RPMI7951 (cell line): ENCODE measurements at places on chromosomes 2 and 18.

DNA sequence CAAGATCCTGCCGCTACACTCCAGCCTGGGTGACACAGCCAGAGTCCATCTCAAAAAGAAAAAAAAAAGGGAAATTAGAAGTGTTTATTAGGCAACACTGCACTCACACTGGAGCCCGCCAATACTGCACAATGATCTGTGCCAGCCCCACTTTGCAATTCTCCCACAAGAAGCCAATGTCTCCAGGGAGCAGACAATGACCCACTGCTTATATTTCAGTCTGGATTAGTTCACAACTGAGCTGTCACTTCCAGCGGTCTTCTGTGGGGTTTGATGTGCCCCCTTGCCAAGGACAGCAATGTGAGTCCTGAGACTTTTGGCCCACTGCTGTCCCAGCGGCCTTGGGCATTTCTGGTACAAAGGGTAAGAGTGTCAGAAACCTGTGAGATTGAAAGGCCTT, 85.6 kb upstream of the PPM1B start:
- DNase-seq: no peak

DNA sequence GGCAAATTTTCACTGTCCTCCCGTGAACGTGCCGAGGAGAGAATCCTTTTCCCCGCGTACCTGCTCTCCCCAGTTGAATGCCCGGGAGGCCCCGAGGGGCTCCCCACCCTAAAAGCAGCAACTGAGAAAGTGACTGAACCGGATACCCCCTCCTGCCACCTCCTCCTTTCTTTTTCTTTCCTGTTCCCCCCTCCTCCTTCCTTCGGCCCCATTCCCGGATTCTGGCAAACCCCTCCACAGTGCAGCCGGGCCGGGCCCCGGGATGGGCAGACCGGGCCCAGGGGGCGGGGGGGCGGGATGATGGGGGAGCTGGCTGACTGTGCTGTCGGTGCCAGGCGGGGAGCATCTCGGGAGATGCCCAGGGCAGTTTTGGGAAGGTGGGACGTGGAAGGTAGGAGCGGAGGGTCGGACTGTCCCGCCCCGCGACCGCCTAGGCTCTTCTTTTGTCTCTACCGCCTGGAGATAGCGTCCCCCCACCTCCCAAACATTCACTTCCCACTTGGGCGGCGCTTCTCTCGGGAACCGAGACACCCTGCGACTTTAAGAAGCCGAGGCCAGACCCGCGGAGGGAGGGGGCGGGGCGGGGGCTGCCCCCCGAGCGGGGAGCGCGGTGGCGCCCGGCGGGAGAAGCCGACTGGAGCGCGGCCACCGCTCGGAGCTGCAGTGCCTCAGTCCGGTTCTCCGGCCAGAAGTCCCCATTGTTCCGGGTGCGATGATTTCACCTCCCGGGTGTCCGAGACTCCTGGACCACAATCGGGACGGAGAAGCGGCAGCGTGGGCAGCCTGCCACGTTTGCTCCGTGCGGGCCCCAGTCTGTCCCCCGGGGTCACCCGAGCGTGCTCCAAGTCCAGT, 8.2 kb downstream of the DLX2 start:
- DNase-seq: peak; percentile 81

DNA sequence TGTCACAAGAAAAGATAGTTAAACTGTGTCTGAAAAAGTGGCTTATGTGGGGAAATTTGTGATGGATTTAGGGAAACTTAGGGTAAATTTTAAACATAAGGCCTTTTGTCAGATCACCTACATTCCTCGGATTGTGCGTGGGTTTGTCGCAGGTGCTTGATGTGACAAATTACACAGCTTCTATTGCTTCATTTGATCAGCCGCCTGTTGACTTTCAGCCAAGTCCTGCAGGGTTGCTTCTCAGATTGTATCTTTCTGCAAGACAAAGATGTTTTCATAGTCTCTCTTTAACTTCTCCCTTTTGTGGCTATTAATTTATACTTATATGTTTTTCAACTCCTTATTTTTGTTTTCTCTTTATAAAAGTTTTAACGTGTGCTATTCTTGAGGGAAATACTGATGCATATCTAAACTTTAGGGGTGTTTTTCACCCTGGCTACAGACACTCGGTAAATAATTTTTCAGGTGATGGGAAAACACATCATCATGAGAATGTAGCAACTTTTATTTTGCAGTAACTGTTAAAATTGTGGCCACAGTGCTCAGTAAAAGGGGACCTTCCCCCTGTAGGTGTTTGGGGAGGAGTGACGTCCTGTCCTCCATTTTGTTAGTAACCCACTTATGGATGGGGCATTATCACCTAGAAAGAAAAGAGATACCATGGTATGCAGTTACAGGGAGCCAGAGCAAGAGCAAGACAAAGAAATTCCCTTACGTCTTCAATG, 31.4 kb downstream of the GALM start:
- DNase-seq: no peak

DNA sequence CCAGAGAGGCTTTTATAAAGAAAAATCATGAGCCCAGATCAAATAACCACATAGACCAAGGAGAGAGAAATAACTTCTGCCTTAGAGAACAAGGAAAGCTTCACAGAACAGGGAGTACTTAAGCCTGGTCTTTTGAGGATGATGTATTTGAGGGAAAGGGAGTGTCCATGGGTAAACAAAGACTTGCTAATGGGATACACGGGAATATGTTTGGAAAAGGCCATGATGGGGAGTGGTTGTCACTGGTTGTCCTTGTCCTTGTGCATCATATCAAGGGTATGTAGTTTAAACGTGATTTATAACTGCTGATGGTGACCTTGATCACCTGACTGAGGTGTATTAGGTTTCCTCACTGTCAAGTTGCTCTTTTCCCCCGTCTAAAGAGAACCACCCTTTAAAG, 169.9 kb downstream of the FAM210A start:
- no peak for DNase-seq

GRCh38 chr2:9288681-9289338, 82.2 kb downstream of the ASAP2 start:
- peak; percentile 40 for DNase-seq

- no peak for DNase-seq
Measured at GRCh38 chr2:190970160-190970559, 43.8 kb downstream of the STAT1 start.

GRCh38 chr18:44502790-44503189, 177.9 kb upstream of the SETBP1 start:
- DNase-seq: no peak

DNA sequence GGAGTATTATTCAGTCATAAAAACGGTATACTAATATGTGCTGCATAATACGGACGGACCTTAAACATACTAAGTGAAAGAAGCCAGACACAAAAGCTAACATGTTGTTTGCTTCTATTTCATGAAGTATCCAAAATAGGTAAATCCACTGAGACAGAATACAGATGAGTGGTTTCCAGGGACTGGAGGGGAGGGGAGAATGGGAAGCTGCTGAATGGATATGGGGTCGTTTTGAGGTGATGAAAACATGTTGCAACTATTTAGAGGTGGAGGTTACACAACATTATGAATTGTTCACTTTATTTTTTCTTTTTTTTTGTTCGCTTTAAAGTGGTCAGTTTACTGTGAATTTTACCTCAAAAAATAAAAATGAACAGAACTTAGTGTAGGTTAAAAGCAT, 52.9 kb downstream of the RAB10 start:
- no peak for DNase-seq

DNA sequence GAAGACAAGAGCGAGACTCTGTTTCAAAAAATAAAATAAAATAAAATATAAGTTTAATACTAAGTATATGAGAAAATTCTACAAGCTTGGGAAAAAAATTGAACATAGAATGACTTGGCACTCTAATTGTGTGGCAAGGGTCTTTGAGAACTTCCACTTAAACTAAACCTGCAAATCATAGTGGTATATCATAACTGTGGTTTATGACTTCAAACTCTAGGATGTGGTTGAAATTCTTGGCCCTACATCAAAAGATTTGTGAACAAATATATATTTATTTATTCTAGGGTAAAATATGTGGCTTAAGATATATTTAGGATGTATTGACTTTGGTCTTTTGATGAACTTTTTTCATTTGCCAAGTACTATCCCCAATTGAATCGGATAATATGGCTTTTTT, 3.1 kb upstream of the FAM171B start:
- peak; percentile 14 for DNase-seq
